Suprapubic skin (tissue), 4 donors: ENCODE measurements at places on chromosomes 5 and 9.

DNA sequence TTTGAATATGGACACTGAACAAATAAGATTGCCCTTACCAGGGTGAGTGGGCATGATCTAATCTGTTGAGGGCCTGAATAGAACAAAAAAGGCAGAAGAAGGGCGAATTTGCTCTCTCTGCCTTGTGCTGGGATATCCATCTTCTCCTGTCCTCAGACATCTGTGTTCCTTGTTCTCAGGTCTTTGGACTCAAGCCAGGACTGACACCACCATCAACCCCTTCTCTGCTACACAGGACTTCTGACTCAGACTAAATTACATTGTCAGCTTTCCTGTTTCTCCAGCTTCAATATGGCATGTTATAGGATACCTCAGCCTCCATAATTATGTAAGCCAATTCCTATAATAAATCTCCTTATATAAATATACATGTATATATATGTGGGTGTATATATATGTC is 40.8 kb upstream of the SLCO6A1 start:
- no peak overlapping the region for H3K27ac ChIP-seq
- no peak overlapping the region for H3K4me3 ChIP-seq
- no peak for DNase-seq

DNA sequence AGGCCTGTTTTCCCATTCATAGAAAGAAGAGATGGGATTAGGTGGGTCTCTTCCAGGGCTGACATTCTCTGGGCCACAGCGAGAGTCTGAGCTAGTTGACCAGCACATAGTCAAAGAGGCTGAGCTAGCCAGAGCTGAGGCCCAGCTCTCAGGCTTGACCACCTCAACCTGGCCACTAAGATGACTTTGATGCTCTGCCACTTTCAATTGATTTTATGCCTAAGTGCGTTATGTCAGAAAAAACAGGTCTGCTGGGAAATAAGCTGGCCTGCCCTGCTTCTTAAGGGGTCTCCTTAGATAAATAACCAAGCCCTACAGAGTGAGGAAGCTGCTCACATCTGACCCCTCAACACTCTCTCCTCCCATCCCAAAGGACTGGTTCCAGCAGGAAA is 20.0 kb upstream of the RAB14 start:
- DNase-seq, result no peak
- H3K4me3 ChIP-seq, result no peak overlapping the region
- no peaks in the 10 kb centered on the region for H3K27me3 ChIP-seq
- H3K36me3 ChIP-seq, result no peaks in the 10 kb centered on the region
- peaks cover 4% of the 10 kb centered on the region for H3K4me1 ChIP-seq

- H3K4me1 ChIP-seq, result peaks cover 23% of the 10 kb centered on the region
- no peaks in the 10 kb centered on the region for H3K27me3 ChIP-seq
- peak; percentile 47 for DNase-seq
- H3K27ac ChIP-seq, result peak overlapping the region; percentile 20
Observed at GRCh38 chr9:131432050-131432449, 38.2 kb downstream of the PRRC2B start.

GRCh38 chr9:116468369-116468768 is 218.7 kb upstream of the TRIM32 start:
- no peak overlapping the region for H3K4me3 ChIP-seq
- no peaks in the 10 kb centered on the region for H3K27me3 ChIP-seq
- H3K27ac ChIP-seq, result no peak overlapping the region
- no peaks in the 10 kb centered on the region for H3K36me3 ChIP-seq

DNA sequence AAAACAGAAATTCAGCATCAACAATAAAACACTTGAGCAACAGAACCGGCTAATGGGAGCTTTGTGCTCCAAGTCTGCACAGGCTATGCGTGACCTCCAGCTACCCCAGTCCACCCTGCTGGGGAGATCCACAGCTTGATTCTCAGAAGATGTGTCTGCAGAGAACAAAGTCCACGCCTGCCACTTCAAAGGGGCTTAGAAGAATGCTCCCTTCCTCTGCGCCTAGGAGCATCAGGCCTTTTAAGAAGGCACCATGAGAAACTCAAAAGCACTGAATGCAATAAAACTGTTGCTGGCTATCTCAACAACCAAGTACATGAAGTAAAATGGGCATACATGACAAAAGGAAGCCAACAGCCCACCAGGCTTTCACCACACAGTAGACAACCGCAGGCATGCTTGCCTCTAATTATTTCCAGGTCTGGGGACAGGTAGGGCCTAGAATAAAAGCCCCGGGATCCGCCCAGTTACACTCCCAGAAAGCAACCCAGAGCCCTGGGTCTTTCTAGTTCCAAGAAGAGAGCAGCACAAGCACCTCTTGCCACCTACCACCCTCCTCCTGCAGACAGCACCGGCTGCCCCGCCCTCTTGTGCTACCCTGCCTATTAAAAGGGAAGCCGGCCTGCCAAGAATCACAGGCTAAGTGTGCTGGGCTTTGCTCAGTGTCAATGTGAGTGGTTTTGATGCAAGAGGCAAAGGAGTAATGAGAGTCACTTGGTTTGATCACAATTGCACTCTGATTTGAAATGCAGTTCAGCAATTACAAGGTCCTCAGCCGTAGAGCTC is 123.2 kb downstream of the SPOCK1 start:
- H3K4me3 ChIP-seq, result no peak overlapping the region
- peaks cover 3% of the 10 kb centered on the region for H3K27me3 ChIP-seq
- H3K27ac ChIP-seq, result no peak overlapping the region

DNA sequence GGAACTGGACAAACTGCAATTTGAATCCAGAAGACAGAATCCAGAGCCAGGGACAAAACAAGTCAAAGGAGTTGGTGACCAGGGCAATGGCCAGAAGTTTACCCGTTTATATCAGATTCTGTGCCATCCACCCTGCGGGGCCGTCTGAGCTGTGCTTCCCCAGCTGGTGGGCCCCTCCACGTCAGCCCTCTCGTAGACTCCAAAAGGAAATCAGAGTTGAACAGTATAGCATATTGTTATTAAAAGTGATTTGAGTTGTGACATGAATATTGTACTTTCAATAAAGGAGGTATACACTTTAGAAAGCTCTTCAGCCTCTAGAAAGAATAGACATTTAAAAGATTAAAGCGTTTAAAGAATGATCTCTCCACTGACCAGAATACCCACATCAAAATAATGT is 102.4 kb downstream of the NFIB start:
- H3K36me3 ChIP-seq, result no peaks in the 10 kb centered on the region
- no peak for DNase-seq
- H3K4me1 ChIP-seq, result peaks cover 52% of the 10 kb centered on the region
- H3K27me3 ChIP-seq, result no peaks in the 10 kb centered on the region

DNA sequence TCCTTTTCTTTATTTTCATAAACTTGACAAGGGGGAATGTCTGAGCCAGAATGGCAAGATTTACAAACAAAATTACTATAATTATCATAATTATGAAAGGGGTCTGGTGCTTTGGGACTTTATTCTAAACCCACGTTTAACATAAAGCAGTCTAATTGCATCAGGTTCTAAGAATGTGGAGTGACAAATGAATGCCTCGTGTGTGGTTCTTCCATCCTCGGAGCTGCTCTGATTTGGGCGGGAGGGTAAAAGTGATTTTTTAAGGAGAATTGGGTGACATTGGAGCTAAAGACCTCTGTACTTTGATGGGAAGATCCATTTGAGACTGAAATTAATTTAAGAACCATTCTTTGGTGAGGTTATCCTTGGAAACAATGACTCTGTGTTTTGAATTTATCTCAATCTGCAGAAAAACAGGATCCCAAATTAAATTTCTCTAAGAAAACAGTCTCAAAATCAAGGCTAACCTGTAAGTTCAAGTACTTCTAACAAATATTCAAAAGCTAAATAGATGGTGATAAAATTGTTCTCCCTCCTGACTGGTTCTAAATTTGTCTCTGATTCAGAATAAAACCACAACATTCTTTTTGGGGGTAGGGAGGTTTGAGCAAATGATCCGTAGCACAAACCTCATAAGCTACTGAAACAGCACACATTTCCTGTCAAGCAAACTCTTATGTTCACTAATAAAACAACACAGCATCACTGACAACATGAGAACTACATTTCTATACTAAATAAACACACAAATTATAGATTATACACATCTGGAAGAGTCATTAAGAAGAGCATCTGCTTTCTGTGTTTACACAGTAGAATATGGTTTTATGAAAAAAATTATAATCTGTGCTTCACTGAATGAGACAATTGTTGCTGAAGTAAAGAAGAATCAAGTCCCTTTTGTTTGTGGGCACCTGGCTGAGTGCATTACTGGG is 85.5 kb downstream of the DCP2 start:
- peaks cover 44% of the 10 kb centered on the region for H3K36me3 ChIP-seq
- DNase-seq, result no peak
- H3K27me3 ChIP-seq, result no peaks in the 10 kb centered on the region
- H3K27ac ChIP-seq, result no peak overlapping the region

GRCh38 chr5:39760385-39761198 is 335.8 kb upstream of the DAB2 start:
- no peak overlapping the region for H3K4me3 ChIP-seq
- no peaks in the 10 kb centered on the region for H3K27me3 ChIP-seq
- peak overlapping the region; percentile 72 for H3K27ac ChIP-seq
- no peaks in the 10 kb centered on the region for H3K36me3 ChIP-seq
- peaks cover 7% of the 10 kb centered on the region for H3K4me1 ChIP-seq

DNA sequence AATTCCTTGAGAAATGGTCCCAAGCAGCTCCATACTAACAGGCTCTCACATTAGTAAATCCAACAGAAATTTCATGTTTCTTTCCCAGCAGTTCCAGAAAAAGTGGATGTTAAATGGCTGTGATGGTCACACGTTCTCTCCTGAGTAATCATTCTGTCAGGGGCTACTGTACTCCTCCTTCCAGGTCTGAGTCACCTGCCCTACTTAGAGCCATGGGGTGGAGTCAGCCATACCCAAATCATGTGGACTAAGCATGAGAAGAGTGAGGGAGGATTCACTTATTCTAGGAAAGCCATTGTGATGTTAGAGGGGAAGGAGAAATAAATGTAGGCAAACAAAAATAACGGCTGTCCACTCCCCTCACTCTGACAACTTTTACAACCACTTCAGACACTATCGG is 547.2 kb downstream of the CSNK1G3 start:
- H3K4me1 ChIP-seq, result peaks cover 19% of the 10 kb centered on the region
- DNase-seq, result no peak
- H3K36me3 ChIP-seq, result no peaks in the 10 kb centered on the region
- no peak overlapping the region for H3K27ac ChIP-seq

- no peaks in the 10 kb centered on the region for H3K36me3 ChIP-seq
- H3K27me3 ChIP-seq, result no peaks in the 10 kb centered on the region
- no peak for DNase-seq
- no peak overlapping the region for H3K4me3 ChIP-seq
- H3K4me1 ChIP-seq, result no peaks in the 10 kb centered on the region
- no peak overlapping the region for H3K27ac ChIP-seq
Observed at GRCh38 chr9:115379719-115380118, 261.8 kb upstream of the TNC start.

DNA sequence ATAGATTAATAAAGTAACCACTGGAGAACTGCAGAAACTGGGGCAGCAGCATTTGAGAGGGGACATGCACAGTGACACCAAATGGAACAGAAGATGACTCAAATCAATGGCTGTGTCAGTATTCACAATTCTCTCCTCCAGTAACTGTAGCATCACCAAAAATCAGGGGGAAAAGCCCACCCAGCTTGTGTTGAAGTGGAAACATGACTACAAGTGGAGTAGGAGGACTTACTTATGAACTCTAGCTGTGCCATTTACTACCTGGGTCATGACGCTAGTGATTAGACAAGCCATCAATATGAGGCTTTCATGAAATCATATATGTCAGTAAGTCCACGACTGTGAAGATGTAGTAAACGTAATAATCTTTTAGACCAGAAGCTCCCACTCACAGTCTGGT is 199.8 kb upstream of the PTGER4 start:
- no peak for DNase-seq
- H3K4me3 ChIP-seq, result no peak overlapping the region
- no peaks in the 10 kb centered on the region for H3K36me3 ChIP-seq
- no peaks in the 10 kb centered on the region for H3K4me1 ChIP-seq
- H3K27ac ChIP-seq, result no peak overlapping the region
- no peaks in the 10 kb centered on the region for H3K27me3 ChIP-seq

DNA sequence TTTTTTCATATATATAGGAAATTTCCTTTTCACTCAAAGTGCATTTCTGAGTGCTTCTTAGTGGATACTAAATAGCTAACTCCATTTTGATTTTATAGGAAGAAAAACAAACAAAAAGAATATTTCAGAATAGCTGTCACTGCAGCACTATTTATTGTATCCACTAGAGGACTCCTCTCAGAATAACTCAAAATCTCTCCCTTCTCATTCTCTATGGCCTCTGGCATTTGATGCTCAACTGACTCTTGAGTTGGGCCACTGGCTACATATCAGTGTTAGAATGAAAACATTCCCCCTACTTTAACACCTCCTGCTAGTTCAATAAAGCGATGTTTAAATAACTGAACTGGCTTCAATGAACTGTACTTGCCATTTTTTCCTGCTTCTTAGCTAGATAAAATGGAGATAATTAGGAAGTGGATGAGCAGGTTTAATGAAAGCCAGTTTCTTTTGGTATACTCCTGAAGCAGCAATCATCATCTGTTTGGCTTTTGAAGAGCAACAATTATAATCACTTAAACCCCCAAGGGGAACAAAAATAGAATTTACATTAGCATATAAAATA is 16.6 kb upstream of the ELAVL2 start:
- no peaks in the 10 kb centered on the region for H3K36me3 ChIP-seq
- no peaks in the 10 kb centered on the region for H3K4me1 ChIP-seq
- peaks cover 4% of the 10 kb centered on the region for H3K27me3 ChIP-seq
- no peak for DNase-seq

GRCh38 chr9:128081056-128081455 is 13.0 kb downstream of the SLC25A25 start:
- no peak overlapping the region for H3K4me3 ChIP-seq
- H3K27me3 ChIP-seq, result no peaks in the 10 kb centered on the region
- H3K4me1 ChIP-seq, result peaks cover 49% of the 10 kb centered on the region
- H3K36me3 ChIP-seq, result no peaks in the 10 kb centered on the region

GRCh38 chr9:130053504-130054324 is at the start of gene GPR107:
Gene GPR107 (plus strand): TSS chr9:130053906. CDS start chr9:130053933, 27 bp downstream.
- DNase-seq, result peak; percentile 85
- no peaks in the 10 kb centered on the region for H3K27me3 ChIP-seq
- peaks cover 42% of the 10 kb centered on the region for H3K4me1 ChIP-seq

DNA sequence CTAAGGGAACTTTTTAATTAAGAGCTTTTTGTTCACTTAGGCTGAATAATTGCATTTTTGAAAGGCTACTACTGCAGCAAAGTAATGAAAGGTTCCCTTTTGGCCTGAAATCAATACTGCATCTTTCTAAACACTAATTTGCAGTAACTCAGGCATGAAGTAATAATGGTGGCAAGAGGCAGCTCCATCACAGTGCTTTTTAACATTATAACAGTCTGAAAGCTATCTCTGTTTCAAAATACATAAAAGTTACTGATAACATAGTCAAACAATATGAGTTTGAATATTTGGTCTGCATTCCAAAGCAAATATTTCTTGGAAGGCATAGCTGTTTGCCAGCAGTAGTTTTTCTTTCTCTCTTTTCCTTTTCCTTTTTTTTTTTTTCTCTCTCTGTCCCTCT is 113.4 kb downstream of the FBN2 start:
- no peak overlapping the region for H3K27ac ChIP-seq
- no peak for DNase-seq
- no peak overlapping the region for H3K4me3 ChIP-seq
- H3K4me1 ChIP-seq, result no peaks in the 10 kb centered on the region
- no peaks in the 10 kb centered on the region for H3K36me3 ChIP-seq

GRCh38 chr5:177405805-177406204 is 3.6 kb downstream of the F12 start:
- DNase-seq, result no peak
- peaks cover 31% of the 10 kb centered on the region for H3K4me1 ChIP-seq
- H3K27ac ChIP-seq, result no peak overlapping the region
- H3K4me3 ChIP-seq, result no peak overlapping the region
- no peaks in the 10 kb centered on the region for H3K36me3 ChIP-seq

GRCh38 chr5:111930449-111930848 is 173.5 kb upstream of the NREP start:
- H3K4me3 ChIP-seq, result no peak overlapping the region
- H3K4me1 ChIP-seq, result peaks cover 4% of the 10 kb centered on the region
- no peak overlapping the region for H3K27ac ChIP-seq
- DNase-seq, result no peak
- H3K36me3 ChIP-seq, result no peaks in the 10 kb centered on the region
